ENCODE measurements at places on chromosomes 5 and 9.

DNA sequence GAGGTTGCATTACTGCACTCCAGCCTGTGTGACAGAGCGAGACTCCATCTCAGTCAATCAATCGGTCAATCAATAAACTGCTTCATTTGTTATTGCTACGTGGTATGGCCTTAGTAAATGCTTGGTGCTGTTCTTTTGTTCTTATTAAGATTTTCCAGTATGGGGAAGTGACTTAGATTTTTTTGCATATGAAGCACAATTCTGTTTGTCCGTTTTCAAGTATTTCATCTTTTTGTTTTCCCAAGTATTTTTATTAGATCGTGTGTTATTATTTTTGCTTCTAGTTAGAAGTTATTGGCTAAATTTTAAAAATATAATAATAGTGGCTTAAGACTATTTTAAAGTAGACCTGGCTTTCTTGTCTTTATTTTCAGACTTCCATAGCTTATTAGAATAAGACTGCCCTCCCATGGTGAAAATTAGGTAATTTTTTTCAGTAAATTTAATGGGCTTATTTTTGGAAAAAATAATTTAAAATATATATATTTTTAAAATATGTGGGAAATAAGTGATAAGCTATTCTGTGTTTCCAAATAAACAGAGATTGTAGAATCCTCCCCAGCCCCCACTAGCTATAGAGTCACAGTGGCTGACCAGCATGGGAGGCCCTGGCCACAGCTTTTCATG lies 14.7 kb upstream of the OMD start:
- no peak for DNase-seq

DNA sequence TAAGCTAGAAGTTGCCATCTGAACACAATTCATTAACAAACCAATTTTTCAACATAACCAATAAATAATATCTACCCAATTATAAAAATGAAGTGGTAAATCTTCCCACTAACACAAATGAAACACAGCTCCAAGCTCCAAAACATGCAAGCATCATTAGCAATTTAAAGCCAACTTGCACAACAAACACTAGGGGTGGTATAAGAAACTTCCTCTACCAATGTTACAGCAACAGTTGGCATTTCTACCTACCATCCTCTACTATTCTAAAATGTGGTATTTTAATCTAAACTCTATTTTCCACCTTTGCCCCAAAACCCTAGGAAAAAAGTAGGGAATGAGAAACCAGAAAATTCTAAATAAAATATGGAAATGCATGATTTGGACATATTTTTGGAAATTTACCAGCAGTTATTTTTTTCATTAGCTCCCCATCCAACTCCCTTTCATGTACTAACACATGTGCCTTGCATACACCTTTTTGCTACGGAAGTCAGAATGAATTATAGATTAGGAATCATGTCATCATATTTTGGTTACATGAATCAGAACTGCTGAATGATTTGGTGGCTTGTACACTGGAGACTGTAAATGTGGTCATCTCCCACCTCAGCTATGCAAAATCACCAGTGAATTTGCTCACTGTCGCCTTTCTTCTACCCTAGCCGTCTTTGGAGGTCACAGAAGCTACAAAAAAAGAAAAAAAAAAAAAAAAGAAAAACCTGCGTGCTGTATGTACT lies 4.1 kb downstream of the NR6A1 start:
- no peak for DNase-seq

GRCh38 chr9:98784831-98785806 lies 11.2 kb downstream of the ANKS6 start:
- DNase-seq = no peak

DNA sequence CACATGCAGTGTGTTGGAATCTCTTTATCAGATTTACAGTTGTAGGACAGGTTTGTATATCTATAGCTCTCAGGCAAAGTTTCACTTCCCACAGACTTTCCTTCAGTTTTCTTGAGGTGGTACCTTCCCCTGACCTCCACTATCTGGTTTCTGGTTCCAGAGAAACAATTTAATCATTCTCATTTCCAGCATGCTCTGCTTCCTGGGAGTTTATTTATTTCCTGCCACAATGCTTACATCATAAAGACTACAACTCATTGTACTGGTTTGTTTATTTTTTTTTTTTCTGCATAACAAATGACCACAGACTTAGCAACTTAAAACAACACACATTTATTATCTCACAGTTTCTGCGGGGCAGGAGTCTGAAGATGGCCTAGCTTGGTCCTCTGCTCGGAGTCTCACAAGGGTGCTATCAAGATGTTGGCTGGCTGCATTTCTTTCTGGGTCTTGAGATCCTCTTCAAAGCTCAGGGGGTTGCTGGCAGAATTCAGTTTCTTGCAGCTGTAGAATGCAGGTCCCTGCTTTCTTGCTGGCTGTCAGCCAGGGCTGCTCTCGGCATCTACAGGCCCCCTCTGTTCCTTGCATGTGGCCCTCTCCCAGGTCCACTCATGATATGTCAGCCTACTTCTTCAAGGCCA lies 247.7 kb downstream of the ENC1 start:
- no peak for DNase-seq

DNA sequence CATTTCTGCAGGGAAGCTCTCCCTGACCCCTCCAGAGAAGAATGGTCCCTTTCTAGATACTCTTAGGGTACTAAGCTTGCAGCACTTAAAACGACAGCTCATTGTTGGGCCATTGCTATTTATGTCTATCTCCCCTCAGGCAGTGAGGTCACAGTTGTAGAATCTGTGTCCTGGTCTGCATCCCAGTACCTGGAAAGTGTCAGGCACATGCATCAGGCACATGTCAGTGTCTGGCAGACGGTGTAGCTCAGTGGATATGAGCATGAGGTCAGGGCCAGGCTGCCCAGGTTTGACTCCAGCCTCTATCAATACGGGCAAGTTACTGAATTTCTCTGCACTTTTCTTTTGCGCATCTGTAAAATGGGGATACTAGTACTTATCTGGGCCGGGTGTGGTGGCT lies 22.2 kb upstream of the EEIG1 start:
- DNase-seq = no peak

DNA sequence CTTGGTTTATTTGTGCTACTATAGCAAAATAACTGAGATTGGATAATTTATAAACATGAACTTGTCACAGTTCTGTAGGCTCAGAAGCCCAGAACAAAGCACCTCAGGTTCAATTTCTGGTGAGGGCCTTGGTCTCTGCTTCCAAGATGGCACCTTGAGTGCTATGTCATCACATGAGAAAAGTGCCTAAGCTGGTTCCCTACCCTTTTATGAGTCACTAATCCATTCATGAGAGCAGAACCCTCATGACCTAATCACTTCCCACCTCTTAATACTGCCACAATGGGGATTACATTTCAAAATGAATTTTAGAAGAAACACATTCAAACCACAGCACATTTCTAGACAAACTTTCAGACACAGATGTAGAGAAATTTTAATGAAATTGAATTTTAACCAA lies 98.2 kb upstream of the PRSS3 start:
- DNase-seq = no peak

- DNase-seq = no peak
These were observed 1.2 kb upstream of the RUSC2 start for GRCh38 chr9:35488566-35489312.

DNA sequence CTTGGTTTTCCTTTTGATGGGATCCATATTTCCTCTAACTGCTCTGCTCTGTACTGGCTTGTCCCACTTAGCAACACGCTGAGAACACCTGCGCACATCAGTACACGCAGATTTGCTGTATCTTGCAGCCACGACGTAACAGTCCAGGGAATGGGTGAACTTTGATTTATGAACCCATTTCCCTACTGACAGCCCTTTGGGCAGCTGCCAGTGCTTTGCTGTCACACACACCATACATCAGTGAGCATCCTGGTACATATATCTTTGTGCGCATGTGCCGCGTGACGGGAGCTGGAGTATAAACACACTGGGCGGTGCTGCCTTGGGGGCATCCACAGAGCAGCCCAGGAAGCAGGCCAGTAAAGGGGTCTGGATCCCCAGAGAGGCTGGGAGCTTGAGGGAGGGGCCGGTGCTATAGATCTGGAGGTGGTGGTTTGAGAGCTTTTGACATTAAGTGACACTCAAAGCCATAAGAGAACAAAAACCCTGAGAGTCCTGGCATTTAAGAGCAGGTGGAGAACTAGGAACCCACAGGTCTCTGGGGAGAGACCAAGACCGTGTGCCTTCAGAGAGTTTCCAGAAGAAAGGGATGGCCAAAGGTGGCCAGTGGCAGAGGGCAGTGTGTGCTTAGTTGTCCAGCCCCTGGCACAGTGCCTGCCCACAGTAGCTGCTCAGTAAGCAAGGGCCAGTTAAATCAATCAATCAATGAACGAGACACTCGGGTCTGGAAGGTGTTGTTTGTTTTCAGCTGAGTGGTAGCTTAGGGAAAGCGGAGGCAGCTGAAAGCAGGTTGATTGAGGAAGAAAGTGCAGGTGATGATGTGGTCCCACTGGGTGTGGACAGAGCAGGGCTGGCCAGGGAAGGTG lies 53.7 kb downstream of the LMX1B start:
- no peak for DNase-seq
